ENCODE measurements at places on chromosomes 1 and 21.

DNA sequence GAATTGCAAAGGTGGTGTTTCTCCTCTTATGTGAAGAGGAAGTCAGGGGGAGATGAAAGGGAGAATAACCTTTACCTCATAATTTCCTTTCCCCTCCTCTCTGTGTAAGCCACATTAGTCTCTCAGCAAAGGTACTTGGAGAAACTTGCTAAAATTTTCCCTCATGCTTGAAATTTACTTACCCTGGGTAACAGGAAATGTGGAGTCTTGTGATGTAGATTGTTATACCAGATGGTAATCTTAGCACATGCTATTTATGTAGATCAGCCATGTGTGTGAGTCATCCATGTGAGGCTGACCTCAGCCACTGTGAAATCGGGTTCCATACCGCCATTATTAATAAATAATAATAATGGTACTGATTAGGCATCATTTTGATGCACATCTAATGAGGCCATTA, 128.4 kb downstream of the TGFB2 start:
- no peak for DNase-seq

GRCh38 chr21:41387042-41387819, 25.4 kb downstream of the MX2 start:
- DNase-seq = no peak

DNA sequence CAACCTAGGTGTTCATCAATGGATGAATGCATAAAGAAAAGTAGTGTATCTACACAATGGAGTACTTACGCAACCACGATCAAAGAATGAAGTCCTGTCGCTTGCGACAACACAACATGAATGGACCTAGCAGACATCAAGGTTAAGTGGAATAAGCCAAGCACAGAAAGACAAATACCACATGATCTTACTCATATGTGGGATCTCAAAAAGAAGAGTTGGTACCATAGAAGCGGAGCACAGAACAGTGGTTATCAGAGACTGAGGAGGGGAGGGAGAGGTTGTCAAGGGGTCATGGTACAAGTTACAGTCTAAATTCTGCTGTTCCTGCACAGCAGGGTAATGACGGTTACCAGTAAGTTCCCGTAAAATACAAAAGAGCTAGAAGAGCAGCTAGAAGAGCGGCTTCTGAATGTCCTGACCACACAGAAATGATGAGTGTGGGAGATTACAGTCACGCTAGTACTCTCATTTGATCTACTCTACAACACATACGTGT, 36.7 kb downstream of the NPHP4 start:
- DNase-seq = no peak

GRCh38 chr1:100657876-100658715, 61.4 kb upstream of the VCAM1 start:
- DNase-seq = no peak

- no peak for DNase-seq
Observed at GRCh38 chr1:44524655-44525500, 119.8 kb downstream of the RNF220 start.

DNA sequence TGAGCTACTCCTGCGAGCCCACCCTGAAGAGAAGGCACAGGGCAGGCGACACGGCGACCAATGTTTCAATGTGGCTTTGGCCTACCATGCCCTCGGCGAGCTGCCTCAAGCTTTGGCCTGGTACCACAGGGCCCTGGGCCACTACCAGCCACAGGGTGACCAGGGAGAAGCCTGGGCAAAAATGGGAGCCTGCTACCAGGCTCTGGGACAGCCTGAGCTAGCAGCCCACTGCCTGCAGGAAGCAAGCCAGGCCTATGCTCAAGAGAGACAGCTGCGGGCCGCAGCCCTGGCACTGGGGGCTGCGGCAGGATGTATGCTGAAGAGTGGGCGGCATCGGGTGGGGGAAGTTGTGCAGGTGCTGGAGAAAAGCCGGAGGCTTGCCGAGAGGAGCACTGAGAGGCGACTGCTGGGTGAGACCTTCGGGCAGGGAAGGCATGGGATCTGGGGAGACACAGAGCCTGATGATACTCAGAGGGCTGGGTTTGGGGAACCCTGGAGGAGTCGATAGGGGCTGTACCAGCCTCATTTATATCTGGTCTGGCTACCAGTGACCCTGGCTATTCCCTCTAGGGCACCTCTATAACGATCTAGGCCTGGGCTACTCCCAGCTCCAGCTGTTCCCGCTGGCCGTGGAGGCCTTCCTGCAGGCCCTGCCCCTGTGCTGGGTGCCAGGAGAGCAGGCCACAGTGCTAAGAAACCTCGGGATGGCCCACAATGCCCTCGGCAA, 2.3 kb downstream of the TTC24 start:
- no peak for DNase-seq

GRCh38 chr1:30648408-30649000, 74.9 kb downstream of the MATN1 start:
- no peak for DNase-seq

Data from stimulated activated CD8-positive, alpha-beta memory T cell treated with anti-CD3 and anti-CD28 coated beads, Interleukin-4, amount 100 ng/mL, for 4 hours (primary cell).